ENCODE measurements at places on chromosomes 6 and 20. TPM values are rescaled to one million over a fixed set of nuclear protein-coding genes. Genes with fewer than 3 reads are reported as not detected.

The SIRPG gene
- 0.52 TPM for total RNA-seq

DNA sequence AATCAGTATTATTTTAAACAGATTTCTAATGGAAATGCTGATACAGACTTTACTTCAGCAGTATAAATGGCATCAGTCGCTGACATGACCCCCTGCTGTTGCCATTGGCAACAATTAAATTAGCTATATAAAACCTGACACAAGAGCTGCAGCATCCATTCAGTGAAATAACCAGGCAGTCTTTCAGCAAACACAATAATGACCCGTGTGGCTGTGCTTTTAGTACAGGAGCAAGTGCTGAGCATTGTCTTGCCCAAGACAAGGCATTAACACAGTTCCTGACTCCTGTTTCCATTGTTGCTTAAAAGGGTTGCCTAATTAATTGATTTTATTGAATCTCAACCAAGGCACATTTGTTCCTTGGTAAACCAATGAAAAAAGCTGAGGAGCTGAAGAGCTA is 382.1 kb downstream of the HACE1 start:
- DNase-seq: no peak

- DNase-seq: peak; percentile 16
Observed at GRCh38 chr20:20593447-20594170, 118.8 kb downstream of the RALGAPA2 start.

GRCh38 chr20:25623736-25624499 is at the start of gene NANP:
TSS of gene NANP (minus strand) at chr20:25624014. CDS start at chr20:25623948, 66 bp downstream.
- peak; percentile 97 for DNase-seq

Measured in left colon (tissue), 2 donors.